ENCODE measurements at places on chromosomes 16 and 17. TPM values are rescaled to one million over a fixed set of nuclear protein-coding genes. Genes with fewer than 3 reads are reported as not detected.
A peak's percentile ranks its signal among the peaks of the same experiment; 100 is the strongest.

DNA sequence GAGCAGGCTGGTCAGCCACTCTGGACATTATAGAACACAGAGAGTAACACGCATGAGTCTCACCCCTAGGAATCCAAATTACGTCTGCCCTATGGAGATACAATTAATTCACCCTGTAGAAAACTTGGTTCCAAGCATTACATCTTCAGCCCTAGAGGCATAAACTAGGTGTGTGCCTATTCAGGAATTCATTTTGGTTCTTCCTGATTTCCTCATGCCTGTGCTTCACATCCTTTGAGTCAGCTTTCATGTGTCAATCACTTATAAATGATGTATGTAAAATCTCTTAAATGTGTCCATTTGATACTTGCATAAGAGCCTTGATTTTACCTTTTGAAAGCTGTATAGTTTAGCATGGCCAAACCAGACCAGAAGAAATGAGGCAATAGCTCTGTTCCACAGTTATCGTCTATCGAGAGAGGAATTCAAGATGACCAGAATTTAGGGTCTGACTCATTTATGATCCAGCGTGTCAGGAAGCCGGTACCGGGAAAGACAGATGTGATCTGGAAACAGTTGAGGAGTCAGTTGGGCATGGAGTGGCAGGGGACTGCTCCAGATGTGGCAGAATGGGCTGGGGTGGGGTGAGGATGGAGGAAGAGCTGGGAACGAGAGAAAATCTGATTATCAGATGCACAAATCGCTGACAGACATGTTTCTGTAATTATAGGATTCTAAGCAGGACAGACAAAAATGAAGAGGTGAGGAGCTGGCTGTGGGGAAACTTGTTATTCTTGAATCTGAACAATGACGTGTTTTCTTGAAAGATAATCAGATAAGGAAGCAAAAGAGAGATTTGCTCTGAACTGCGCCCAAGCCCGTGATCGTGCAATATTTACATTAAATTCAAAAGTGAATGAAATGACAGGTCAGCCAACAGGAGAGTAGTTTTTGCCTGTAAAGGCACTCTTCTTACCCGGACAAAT, 76.7 kb downstream of the C16orf95 start:
- no peak for DNase-seq
- no peaks in the 10 kb centered on the region for H3K36me3 ChIP-seq
- peaks cover 57% of the 10 kb centered on the region for H3K4me1 ChIP-seq
- H3K4me3 ChIP-seq: no peak overlapping the region
- peak overlapping the region; percentile 65 for H3K27ac ChIP-seq

DNA sequence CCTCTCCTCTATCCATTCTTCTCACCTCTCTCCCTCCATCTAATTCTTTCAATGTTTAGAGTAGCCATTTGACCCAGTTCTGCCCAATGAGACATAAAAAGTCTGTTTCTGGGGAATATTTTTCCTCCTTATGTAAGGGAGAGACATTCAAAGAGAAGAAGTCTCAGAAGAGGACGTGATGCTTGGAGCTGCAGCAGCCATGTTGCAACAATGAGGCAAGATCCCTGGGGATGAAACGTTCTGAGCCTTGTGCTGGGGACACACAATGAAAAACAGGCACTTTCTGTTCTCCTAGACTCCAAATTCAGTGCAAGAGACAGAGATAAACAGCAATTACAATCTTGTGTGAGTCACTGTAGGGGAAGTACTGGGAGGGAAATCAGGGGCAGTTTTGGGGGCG, 130.8 kb downstream of the FOXL1 start:
- no peaks in the 10 kb centered on the region for H3K36me3 ChIP-seq
- H3K27ac ChIP-seq: no peak overlapping the region
- H3K4me1 ChIP-seq: no peaks in the 10 kb centered on the region
- DNase-seq: no peak
- H3K4me3 ChIP-seq: no peak overlapping the region

DNA sequence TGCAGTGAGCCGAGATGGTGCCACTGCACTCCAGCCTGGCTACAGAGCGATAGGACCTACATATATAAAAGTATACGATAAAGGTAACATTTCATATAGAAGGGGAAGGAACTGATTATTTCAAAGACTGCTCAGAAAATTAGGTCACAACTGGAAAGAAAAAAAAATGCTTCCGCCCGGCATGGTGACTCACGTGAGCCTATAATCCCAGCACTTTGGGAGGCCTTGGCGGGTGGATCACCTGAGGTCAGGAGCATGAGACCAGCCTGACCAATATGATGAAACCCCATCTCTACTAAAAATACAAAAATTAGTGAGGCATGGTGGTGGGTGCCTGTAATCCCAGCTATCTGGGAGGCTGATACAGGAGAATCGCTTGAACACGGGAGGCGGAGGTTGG, 7.8 kb downstream of the TEX14 start:
- no peaks in the 10 kb centered on the region for H3K4me1 ChIP-seq
- DNase-seq: no peak
- H3K4me3 ChIP-seq: no peak overlapping the region
- peaks cover 3% of the 10 kb centered on the region for H3K27me3 ChIP-seq
- H3K27ac ChIP-seq: no peak overlapping the region
- no peaks in the 10 kb centered on the region for H3K36me3 ChIP-seq

The DNAAF8 gene
- total RNA-seq: 0.11 TPM

The METRN gene
- 30.0 TPM for total RNA-seq

The SEZ6 gene
- total RNA-seq: not detected
